ENCODE measurements at places on chromosomes 7 and 10. TPM values are rescaled to one million over a fixed set of nuclear protein-coding genes. Genes with fewer than 3 reads are reported as not detected.

CCDC126 gene
- total RNA-seq, result 11.5 TPM

CYP17A1 gene
- 7.3 TPM for total RNA-seq

TLL2 gene
- 6.7 TPM for total RNA-seq

GBX1 gene
- total RNA-seq, result not detected

GRCh38 chr10:121558238-121558637 lies 40.0 kb downstream of the FGFR2 start:
- DNase-seq, result no peak

- peak; percentile 74 for DNase-seq
Measured at GRCh38 chr10:79424221-79425073, 21.0 kb downstream of the ZCCHC24 start.

GRCh38 chr10:61903221-61903927 lies 1.9 kb downstream of the ARID5B start:
- peak; percentile 51 for DNase-seq

- no peak for DNase-seq
Measured at GRCh38 chr7:103299660-103300059, 2.4 kb downstream of the PMPCB start.

DNA sequence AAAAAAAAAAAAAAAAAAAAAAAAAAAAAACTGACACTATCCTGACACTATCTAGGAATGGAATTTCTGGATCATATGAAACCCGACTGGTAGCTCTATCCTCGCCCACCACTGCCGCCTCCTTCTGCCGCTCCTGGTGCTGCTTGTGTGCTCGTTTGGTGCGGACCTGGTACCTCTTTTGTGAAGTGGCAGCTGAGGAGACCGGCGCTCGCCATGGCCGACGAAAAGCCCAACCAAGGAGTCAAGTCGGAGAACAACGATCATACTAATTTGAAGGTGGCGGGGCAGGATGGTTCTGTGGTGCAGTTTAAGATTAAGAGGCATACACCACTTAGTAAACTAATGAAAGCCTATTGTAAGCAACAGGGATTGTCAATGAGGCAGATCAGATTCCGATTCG lies 130.6 kb downstream of the SEPTIN14 start:
- no peak for DNase-seq

DNA sequence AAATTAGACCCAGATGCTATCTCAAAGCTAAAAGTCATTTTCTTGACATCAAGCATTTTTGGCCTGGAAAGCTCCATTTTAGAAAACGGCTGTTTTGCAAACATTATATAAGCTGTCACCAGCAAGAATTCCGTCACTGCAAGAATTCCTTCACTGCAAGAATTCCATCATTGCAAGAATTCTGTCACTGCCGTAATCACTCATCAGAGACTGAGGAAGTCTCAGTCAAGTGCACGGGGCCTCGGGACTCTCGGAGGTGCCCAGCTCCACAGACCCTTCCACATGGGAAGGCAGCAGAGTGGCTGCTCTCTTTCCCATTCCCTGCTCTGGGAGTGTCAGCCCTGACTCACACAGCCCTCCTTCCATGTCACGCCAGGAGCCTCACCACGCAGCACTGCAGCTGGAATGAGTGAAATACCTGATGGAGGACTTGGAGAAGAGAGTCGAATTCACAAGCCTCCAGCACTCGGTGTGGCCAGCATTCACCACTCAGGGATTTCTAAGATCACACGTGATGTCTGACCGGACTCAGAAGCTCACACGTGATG lies 168.3 kb downstream of the PTPRN2 start:
- no peak for DNase-seq

GRCh38 chr7:68321076-68321639 lies 1277.1 kb upstream of the AUTS2 start:
- DNase-seq, result peak; percentile 57

DNA sequence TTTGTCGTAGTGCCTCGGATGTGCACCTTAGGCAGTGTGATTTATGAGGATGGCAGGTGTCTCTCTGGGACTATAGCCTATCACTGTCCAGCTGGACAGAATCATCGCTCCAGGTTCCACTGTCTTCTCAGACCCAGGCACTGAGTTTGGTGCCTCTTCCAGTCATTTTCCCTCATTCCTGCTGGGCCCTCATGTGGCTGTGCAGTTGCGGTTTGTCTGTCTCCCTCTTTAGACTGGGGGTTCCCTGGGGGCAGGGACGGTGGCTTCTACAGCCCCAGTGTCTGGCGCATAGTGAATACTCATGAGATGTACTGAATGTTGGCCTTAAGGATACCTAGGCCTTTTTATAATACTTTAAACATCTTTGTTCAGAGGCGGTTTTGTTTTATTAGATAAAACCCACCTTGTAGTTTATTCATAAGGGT lies 28.9 kb downstream of the CCM2 start:
- no peak for DNase-seq
